ENCODE measurements at places on chromosomes 6 and 20. TPM values are rescaled to one million over a fixed set of nuclear protein-coding genes. Genes with fewer than 3 reads are reported as not detected.

Gene AFG1L
- total RNA-seq: 5.4 TPM

Gene TSBP1
- total RNA-seq: not detected

Gene RAD21L1
- total RNA-seq: not detected

Gene SNX3
- 182 TPM for total RNA-seq

Gene FRMD1
- not detected for total RNA-seq

Gene BPI
- total RNA-seq: not detected

Gene MYB
- under 0.01 TPM for total RNA-seq

Gene SLC35D3
- total RNA-seq: not detected

Gene CNBD2
- total RNA-seq: 2.6 TPM

Gene PRND
- not detected for total RNA-seq

Gene WRNIP1
- 40.8 TPM for total RNA-seq

Gene TMEM217
- total RNA-seq: 4.0 TPM

Gene HLA-DMA
- total RNA-seq: 12.1 TPM

Gene SMLR1
- not detected for total RNA-seq

Gene GMPR
- 7.2 TPM for total RNA-seq

Measured in fibroblast of lung (primary cell).